H4 (cell line): ENCODE measurements at places on chromosomes 16 and 17.

DNA sequence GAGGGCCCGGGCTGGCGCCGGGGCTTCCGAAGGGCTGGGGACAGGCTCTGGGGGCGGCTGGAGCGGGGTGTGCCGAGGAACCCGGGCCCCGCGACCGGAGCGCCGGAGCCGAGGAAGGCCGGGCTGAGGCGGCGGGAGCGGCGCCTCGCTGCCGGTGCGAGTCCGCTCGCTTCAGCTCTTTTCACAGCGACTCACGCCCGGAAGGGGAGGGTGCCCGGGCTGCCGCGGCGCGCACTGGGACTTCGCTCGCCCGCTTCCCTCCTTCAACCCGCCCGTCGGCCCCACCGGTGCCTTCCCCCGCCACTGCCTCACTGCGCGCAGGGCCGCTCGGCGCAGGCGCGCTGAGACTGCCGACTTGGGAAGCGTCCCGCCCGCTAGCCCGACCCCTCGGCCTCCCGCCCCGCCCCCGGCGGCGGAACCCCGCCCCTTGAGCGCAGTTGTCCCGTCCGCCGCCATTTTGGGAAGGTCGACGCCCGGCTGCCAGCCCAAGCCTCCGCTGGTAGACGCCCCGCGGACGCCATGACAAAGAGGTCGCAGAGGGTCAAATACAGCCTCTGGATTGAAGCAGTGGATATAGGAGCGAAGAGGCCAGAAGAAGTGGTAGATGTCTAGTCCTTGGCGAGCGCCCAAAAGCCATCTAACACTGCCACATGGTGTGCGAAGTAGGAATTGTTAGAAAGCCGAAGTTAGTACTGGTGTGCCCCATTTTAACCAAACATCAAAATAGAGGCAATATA is at the start of gene UBE2G1:
TSS of gene UBE2G1 (minus strand) at position 349 of the 737 bp plus-strand sequence. CDS start 359 bp downstream, outside the sequence.
- peak; percentile 82 for DNase-seq

GRCh38 chr17:67021743-67022450 is 22.5 kb upstream of the CACNG1 start:
- no peak for DNase-seq

GRCh38 chr16:78962457-78962929 is 638.0 kb downstream of the MAF start:
- no peak for DNase-seq

GRCh38 chr16:54370278-54371040 is 83.9 kb upstream of the IRX3 start:
- DNase-seq: no peak

DNA sequence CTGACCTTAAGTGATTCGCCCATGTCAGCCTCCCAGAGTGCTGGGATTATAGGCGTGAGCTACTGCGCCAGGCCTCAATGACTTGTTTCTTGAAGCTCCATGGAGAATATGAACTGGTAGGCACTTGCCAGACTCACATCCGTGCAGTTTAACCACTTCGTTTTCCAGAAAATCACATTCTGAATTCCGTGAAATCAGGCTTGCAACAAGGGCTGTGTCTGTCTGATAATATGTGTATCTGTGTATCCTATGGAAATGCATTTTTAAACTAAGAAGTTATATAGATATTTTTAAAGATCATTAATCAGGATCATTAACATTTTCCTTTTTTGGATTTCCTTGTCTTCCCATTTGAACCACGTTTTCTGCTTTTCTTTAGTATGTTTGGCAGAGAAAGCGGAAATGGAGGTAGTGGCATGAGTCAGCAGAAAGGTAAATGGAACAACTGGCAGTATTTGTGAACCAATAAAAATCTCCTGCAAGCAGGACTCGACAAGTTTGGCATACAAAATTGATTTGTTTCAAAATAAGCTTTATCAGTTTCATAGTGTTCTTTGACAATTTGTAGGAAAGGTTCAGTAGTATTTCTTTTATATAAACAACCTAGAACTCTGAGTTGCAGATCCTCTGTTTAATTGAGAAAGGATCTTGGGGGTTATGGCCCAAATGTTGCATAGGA is 33.0 kb downstream of the USP10 start:
- DNase-seq: peak; percentile 44
